Brain pericyte (primary cell): ENCODE measurements at places on chromosomes 13 and 19.

DNA sequence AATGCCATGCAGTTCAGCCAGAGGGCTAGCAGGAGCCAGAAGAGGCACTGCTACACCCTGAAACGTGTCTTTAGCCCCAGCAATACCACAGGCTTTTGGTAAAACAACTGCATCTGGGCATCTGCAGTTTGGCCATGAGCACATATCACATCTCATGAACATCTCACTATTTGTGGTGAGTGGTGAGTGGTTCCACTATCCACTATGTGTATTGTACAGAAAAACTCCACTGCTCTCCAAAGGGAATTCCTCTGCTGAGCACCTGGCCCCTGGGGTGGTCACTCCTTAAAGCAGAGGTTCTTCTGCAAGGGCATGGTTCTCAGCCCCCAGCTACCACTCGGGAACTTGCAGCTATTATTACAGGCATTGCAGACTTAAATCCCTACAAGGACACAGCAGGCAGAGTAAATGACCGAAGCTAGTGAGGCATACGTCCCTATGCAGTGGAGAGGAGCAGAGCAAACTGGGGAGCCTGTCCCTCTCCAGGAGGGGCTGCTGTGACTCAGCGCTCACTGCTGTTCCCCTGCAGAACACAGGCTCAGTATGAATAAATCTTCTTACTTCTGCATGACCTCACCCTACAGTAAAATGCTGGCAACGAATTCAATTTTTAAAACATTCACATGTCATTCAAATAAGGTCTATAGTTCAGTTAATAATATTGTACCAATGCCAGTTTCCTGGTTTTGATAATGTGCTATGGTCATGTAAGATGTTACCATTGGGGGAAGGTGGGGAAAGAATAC lies 332.4 kb upstream of the ZNF507 start:
- no peak for DNase-seq

DNA sequence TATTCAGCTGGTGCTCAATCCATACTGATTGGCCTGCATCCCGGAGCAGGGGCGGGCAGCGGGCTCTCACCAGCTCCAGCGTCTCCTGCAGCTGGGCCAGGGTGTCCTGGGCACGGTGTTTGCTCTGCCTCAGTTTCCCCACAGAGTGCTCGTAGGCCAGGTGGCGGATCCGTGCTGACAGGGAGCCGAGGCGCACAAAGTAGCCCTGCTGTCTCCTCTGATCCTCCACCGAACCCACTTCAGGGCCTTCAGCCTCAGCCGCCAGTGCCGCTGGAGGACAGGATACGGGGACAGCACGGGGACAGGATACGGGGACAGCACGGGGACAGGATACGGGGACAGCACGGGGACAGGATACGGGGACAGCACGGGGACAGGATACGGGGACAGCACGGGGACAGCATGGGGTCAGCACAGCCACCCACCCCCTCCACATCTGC lies 7.3 kb upstream of the PLIN4 start:
- DNase-seq = no peak

GRCh38 chr13:80374444-80374843 lies 33.5 kb upstream of the SPRY2 start:
- no peak for DNase-seq

DNA sequence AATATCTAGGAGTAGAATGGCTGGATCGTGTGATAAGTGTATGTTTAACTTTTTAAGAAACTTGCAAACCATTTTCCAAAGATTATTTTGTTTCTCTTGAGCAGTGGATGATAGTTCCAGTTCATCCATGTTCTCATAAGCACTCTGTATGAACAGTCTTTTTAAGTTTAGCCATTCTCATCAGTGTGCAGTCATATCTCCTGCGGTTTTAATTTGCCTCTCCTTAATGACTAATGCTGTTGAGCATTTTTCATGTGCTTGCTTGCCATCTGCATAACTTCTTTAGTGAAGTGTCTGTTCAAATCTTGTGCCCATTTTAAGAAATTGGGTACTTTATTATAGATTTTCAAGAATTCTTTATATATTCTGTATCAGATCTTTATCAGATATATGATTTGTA lies 58.6 kb downstream of the WASF3 start:
- no peak for DNase-seq

- no peak for DNase-seq
Observed at GRCh38 chr13:111431206-111431605, 110.8 kb downstream of the TEX29 start.

- no peak for DNase-seq
Observed at GRCh38 chr13:99228737-99229691, 28.4 kb downstream of the UBAC2 start.

DNA sequence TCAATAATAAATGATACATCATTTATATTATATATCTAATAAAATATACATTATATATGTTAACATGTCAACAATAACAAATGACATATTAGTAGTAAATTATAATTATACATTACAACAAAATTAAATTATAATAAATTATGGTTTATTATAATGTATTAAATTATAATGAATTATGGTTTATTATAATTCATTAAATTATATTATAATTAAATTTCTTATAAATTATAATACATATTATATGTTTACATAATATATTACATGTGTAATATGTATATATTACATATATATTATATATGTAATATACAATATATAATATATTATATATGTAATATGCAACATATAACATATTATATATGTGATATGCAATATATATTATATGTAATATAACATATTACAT lies 20.5 kb downstream of the C3 start:
- DNase-seq = no peak

- DNase-seq = no peak
Observed at GRCh38 chr19:31167690-31168089, 181.5 kb downstream of the TSHZ3 start.

DNA sequence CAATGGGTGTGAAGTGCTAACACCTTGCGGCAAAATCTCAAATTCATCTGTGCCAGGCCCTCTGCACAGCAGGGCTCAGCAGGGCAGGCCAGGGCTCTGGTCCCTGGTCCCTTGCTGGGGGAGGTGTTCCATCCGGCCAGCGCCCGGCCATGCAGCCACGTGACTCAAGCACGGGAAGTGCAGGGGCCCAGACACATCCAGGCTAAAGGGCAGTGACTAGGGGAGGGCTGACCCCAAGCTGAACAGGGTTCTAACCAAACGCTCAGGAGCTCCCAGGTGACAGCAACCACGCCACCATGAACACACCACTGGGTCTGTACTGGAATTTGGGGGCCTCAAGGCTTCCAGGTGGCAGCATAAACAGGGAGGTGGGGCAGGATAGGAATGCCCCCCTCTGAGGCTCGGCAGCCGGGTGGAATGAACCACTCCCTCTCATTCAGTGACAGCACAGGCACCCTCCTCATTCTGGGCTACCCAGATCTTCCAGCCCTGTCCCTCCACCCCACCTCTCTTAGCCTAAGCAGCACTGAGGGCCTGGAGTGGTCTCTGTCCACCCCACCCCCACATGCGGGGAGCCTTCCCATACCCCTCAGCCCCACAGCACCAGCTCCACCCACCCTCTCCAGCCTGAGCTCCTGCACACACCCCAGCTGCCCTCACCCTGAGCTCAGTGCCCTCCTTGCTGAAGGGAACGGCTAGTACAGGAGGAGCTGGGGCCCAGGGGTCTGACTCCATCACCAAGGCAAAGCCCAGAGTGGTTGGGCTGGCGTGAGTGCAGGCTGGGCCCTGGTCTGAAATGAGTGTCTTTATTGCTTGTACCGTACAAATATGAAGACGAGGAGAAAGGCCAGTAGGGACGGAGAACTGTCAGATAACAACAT lies 5.3 kb upstream of the CCNP start:
- DNase-seq = no peak

- DNase-seq = no peak
Observed at GRCh38 chr19:43767316-43767715, 12.6 kb upstream of the SMG9 start.

DNA sequence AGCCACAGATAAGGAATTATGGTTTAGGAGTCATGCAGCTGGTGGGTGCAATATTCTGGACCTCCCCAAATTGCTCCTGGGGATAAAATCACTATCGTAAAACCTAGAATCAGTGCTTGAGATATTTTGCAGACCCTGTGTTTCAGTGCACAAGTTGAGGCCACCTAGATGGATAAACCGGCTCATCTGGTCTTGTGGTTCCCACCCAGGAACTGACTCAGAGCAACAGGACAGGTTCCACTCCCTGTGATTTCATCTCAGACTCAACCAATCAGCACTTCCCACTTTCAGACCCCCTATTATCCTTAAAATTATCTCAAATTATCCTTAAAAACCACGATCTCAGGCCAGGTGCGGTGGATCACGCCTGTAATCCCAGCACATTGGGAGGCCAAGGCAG lies 21.0 kb downstream of the FBXL12 start:
- DNase-seq = no peak

- no peak for DNase-seq
Observed at GRCh38 chr13:79533781-79534400, 52.9 kb downstream of the NDFIP2 start.

DNA sequence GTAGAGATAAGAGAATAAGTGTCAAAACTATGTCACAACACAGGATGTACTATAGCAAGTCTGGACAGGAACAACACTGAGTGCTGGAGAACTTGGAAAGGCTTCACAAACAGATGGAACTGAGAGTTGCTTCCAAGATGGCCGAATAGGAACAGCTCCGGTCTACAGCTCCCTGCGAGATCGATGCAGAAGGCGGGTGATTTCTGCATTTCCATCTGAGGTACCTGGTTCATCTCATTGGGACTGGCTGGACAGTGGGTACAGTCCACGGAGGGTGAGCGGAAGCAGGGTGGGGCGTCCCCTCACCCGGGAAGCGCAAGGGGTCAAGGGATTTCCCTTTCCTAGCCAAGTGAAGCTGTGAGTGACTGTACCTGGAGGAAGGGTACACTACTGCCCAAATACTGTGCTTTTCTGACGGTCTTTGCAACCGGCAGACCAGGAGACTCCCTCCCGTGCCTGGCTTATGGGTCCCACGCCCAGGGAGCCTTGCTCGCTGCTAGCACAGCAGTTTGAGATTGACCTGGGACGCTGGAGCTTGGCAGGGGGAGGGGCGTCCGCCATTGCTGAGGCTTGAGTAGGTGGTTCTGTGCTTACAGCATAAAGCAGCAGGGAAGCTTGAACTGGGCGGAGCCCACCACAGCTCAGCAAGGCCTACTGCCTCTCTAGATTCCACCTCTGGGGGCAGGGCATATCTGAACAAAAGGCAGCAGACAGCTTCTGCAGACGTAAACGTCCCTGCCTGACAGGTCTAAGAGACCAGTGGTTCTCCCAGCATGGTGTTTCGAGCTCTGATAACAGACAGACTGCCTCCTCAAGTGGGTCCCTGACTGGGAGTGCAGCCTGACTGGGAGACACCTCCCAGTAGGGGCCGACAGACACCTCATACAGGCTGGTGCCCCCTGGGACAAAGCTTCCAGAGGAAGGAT lies 46.0 kb downstream of the USP12 start:
- DNase-seq = no peak

- DNase-seq = no peak
Observed at GRCh38 chr13:87975035-87975434, 303.9 kb downstream of the SLITRK5 start.

DNA sequence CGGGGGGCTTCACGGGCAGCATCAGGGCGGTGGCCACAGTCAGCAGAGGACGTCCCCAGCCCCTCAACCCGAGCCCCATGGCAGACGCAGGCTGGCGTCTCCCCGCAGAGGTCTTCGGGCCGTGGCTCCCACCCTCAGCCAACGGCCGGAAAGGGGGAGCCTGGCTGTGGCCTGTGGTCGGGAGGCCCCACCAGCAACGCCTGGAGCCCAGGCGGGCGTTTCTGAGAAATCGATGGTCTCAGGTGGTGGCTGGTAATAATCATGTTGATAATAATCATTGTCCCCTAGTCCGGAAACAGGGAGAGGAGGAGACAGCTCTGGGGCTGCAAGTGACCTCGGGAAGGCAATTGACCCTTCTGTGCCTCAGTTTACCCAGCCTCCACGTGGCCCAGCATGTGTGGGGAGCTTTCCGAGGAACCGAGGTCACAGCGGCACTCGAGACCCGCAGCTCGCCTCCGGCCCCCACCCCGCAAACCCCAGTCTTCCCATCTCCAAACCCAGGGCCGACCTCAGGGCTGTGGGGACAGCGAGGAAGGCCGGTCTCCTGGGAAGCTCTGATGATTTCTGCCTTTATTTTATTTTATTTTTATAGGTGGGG lies at the start of gene PRSS57:
Gene PRSS57, minus strand, starts transcription at position 101 of the 598 bp plus-strand sequence. Its CDS starts 22 bp downstream, at position 79.
- DNase-seq = no peak

GRCh38 chr19:49417088-49417487 lies 6.2 kb downstream of the PTH2 start:
- DNase-seq = no peak

- DNase-seq = no peak
Observed at GRCh38 chr13:68551701-68552522, 1321.8 kb upstream of the PCDH9 start.

DNA sequence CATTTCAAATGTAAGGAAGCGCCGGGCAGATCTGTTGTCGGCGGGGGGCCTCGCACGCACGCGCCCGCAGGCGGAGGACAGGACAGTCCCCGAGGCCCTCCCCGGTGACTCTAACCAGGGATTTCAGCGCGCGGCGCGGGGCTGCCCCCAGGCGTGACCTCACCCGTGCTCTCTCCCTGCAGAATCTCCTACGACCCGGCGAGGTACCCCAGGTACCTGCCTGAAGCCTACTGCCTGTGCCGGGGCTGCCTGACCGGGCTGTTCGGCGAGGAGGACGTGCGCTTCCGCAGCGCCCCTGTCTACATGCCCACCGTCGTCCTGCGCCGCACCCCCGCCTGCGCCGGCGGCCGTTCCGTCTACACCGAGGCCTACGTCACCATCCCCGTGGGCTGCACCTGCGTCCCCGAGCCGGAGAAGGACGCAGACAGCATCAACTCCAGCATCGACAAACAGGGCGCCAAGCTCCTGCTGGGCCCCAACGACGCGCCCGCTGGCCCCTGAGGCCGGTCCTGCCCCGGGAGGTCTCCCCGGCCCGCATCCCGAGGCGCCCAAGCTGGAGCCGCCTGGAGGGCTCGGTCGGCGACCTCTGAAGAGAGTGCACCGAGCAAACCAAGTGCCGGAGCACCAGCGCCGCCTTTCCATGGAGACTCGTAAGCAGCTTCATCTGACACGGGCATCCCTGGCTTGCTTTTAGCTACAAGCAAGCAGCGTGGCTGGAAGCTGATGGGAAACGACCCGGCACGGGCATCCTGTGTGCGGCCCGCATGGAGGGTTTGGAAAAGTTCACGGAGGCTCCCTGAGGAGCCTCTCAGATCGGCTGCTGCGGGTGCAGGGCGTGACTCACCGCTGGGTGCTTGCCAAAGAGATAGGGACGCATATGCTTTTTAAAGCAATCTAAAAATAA lies 18.2 kb downstream of the IL17D start:
- no peak for DNase-seq

DNA sequence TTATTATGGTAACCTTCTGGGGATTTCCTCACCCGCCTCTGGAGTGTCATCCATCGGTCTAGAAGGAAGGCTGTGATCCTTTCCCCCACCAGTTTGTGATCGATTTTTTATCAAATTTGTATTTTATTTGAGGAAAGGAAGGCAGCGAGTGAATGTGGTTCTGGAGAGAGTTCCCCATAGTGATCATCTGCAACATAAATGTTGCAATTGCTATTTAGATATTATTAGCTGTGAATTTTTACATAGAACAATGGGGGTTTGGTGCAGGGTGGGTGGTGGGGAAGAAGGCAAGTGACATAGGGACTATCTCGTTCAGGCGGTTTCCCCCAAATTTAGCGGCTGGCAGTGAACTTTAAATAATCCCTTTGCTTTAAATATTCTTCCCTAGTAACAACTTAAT lies 1.2 kb downstream of the CDK8 start:
- no peak for DNase-seq

GRCh38 chr13:113399755-113400149 lies 35.8 kb upstream of the GRTP1 start:
- DNase-seq = no peak

GRCh38 chr19:34772697-34773554 lies at the start of gene ZNF599:
Gene ZNF599 (minus strand): TSS chr19:34773215. CDS start chr19:34772841, 374 bp downstream.
- peak; percentile 54 for DNase-seq

- DNase-seq = no peak
Observed at GRCh38 chr13:40172149-40172591, 494.3 kb downstream of the FOXO1 start.
